ENCODE measurements at places on chromosomes 7 and 10.
A peak's percentile ranks its signal among the peaks of the same experiment; 100 is the strongest.

DNA sequence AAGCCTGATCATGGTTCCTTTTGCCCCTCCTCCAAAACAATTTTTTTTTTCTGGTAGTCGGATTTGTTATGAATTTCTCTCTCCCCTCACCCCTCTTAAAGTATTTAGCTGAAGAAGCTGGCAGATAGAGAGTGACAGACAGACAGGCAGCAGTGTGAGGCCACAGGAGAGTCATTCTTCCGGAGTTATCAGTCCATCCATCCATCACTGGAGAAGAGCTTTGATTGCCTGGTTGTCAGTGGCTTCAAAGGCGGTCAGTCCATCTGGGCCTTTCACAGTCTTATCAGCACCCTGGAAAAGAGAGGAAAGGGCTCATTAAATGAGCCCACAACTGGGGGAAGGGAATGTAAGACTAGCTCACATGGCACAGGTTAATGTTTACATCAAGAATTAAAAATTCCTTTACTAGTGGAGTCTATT, 47.4 kb downstream of the MTPN start:
- no peak for DNase-seq

- no peak for DNase-seq
Measured at GRCh38 chr10:30227481-30227880, 121.6 kb downstream of the MTPAP start.

DNA sequence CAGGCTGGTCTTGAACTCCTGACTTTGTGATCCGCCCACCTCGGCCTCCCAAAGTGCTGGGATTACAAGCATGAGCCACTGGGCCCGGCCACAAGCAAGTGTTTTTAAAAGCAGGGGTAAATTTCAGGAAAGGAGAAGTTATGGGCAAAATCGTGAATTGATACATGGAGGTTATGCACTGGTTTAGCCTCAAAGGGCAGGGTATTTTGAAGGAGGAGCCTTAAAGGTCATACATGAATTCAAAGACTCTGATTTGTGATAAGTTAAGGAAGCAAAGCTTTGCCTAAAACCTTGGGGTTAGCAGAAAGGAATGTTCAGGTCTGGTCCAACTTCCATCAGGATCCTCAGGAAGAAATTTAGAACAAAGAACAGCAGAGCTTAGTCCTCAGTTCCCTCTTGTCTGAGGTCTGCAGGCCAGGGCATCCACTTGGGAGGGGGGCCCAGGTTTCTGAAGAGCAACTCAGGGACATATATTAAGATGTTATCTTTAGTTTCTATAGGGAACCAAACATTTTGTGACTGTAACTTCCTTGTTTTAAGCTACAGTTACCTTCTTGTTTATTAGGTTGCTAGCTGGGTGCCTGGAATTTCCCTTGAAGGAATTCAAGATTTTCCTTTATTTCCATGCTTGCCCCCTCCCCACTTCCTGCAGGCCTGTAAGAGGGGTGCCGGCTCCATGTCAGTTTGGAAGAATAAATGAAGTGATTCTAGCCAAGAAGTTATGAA, 2.8 kb upstream of the REPIN1 start:
- no peak for DNase-seq

GRCh38 chr7:144969787-144970186, 133.9 kb upstream of the TPK1 start:
- DNase-seq, result no peak

- DNase-seq, result peak; percentile 30
Measured at GRCh38 chr7:32536585-32536984, 41.3 kb downstream of the AVL9 start.

DNA sequence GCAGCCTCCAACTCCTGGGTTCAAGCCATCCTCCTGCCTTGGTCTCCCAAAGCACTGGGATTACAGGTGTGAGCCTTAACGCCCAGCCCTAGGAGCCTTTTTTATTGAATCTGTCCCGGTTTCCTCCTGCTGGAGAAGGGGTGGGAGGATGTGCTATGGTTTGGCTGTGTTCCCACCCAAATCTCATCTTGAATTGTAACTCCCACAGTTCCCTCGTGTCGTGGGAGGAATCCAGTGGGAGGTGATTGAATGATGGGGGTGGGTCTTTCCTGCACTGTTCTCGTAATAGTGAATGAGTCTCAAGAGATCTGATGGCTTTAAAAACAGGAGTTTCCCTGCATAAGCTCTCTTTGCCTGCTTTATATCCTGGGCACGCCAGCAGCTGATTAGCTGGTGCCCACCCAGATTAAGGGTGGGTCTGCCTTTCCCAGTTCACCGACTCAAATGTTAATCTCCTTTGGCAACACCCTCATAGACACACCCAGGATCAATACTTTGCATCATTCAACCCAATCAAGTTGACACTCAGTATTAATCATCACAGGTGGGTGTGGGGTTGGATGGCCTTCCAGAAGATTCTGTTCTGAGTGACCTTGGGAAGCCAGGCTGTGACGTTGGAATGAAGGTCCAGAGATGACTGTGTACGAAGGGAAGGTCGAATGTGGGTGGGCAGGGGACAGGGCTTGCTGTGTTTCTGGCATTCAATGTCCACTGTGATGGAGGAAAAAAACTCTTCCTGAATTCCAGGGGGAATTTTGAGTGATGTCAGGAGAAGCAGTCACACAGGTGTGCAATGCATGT, 33.8 kb upstream of the CUX1 start:
- DNase-seq, result no peak

GRCh38 chr7:76089865-76090475, 42.1 kb downstream of the MDH2 start:
- no peak for DNase-seq

DNA sequence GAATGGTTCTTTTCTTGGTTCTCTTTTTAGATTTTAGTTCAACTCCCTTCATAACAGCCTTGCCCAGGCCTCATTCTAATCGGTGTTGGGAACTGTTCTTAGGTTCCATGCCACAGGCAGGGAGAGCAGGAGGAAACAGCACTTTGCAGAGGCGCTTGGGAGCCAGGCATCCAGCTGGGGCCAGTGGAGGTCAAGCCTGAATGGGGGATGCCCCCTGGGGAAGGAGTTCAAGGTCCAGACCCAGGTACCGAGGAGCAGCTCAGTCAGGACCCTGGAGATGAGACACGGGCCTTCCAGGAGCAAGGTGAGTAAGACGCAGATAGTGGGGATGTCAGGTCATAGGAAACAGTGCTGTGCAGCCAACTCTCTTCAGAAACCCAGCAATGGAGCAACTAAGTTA, 4.5 kb downstream of the ZSCAN25 start:
- DNase-seq, result no peak

GRCh38 chr10:31186225-31187000, 132.6 kb upstream of the ZEB1 start:
- peak; percentile 52 for DNase-seq

DNA sequence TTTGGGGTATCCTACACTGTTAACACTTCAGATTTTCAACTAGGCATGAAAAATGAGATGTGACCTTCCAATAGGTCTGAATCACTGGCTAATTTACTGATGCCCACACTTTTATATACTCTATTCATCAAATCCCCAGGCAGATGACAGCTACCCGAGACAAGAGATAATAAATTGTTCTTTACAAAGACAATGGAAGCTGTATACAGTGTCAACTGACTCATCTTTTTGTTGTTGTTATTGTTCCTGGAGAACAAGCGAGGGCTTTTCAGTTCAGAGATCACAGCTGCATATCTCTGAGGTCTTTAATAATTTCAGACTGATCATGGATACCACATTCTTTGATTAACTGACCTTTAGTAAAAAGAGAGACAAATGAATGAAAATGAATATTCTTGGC, 228.9 kb downstream of the SDHAF3 start:
- no peak for DNase-seq

- DNase-seq, result no peak
Measured at GRCh38 chr7:151570366-151570915, 50.7 kb upstream of the RHEB start.

- no peak for DNase-seq
Measured at GRCh38 chr10:43166880-43167497, 28.7 kb downstream of the CSGALNACT2 start.

DNA sequence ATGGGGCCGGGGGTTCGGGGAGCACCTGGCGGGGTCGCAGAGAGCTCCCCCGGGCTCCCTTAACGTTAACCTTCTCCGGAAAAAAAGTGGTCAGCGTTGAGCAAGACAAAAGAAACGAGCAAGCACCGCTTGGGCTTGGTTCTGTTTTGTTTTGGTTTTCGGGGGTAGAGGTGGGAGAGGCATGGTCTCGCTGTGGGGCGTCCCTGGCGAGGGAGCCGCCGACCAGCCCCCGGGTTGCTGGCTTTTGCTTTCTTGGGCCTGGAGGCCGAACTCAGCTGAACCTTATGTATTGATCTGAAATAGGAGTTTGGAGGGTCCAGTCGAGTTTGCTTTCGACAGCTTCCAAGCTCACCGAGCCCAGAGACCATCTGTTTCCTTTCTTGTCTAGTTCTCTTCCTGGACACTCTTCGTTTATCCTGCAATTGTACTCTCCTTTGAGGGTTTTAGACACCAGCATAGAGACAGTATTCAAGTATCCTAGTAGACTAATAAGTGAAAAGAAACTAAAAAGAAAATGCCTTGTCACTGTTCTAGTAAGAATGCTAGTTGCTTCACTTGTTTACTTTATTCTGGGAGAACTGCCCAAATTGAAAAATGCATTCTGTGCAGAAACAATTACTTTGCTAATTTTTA, 980 bp downstream of the FHIP2A start:
- no peak for DNase-seq

GRCh38 chr7:147406521-147407135, 1183.9 kb upstream of the C7orf33 start:
- DNase-seq, result no peak

- no peak for DNase-seq
Measured at GRCh38 chr7:137984181-137985041, 17.5 kb downstream of the CREB3L2 start.

DNA sequence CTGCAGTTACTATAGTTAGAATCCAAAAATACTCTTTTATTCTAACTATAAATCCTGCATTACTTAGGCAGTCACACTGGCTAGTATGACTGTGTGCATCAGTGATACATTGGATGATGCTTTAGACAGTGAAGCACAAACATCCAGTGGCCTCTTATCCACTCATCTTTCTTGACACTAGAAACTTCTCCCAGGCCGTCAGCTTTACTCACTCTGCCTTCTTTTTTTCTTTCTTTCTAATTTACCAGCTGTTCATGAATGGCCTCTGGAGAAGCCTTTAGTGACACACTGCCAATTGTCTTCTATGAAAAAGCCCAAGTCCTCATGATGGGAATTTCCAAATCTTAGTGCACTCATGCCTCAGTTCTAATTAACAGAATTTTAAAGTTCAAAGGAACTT, 26.2 kb upstream of the C10orf90 start:
- no peak for DNase-seq

GRCh38 chr7:75039166-75039565, 34.4 kb downstream of the RCC1L start:
- no peak for DNase-seq

- DNase-seq, result no peak
Measured at GRCh38 chr10:17910125-17910789, 41.5 kb upstream of the SLC39A12 start.

DNA sequence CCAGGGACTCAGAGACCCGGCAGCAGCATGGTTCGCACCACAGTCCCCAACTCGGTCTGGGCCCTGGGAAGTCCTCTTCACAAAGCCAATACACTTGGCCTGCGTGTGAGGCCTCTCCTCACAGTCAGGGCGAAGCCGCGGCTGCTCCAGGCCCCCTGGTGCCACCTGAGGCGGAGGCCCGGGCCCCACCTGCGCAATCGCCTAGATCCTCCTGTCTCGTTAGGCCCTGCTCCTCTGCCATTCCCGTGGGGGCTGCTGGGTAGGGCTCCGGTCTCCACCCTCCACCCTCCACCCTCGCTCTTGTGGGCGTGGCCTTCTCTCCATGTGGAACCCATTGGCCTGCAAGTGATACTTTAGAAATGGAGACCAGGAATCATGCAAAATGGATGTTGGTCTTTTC, 553.3 kb downstream of the INHBA start:
- DNase-seq, result no peak

GRCh38 chr7:25117226-25118047, 7.6 kb downstream of the CYCS start:
- DNase-seq, result no peak

- no peak for DNase-seq
Measured at GRCh38 chr10:132364594-132364970, 32.4 kb upstream of the PWWP2B start.

DNA sequence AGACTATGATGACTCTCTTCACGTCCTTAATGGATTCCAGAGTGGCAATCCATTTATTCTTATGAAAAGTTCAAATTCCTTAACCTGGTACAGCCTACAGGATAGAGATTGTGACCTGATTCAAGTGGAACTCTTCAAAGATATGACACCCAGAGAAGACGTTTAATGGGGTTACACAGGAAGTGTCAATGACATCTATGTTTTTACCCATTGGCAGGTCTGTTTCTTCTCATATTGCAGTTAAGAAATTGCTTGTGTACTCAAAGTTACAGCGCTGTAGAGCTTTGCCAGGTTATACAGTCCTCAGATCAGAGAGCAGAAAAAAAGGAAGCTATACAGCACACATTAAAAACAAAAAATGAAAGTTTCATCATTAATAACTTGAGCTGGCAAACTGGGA, 367.4 kb downstream of the THSD7A start:
- no peak for DNase-seq

- DNase-seq, result no peak
Measured at GRCh38 chr7:156640949-156641485, 443 bp downstream of the RNF32 start.

- DNase-seq, result no peak
Measured at GRCh38 chr7:102236592-102237287, 49.9 kb upstream of the SH2B2 start.

GRCh38 chr7:43274752-43275151, 162.3 kb downstream of the HECW1 start:
- no peak for DNase-seq

- DNase-seq, result no peak
Measured at GRCh38 chr7:44621034-44621749, 14.8 kb downstream of the OGDH start.
